Activated CD4-positive, alpha-beta T cell treated with anti-CD3 and anti-CD28 coated beads, Interleukin-2, amount 10 ng/mL, durations not matched to agents 7 days and 5 days (primary cell): ENCODE measurements at places on chromosomes 12 and 14.

DNA sequence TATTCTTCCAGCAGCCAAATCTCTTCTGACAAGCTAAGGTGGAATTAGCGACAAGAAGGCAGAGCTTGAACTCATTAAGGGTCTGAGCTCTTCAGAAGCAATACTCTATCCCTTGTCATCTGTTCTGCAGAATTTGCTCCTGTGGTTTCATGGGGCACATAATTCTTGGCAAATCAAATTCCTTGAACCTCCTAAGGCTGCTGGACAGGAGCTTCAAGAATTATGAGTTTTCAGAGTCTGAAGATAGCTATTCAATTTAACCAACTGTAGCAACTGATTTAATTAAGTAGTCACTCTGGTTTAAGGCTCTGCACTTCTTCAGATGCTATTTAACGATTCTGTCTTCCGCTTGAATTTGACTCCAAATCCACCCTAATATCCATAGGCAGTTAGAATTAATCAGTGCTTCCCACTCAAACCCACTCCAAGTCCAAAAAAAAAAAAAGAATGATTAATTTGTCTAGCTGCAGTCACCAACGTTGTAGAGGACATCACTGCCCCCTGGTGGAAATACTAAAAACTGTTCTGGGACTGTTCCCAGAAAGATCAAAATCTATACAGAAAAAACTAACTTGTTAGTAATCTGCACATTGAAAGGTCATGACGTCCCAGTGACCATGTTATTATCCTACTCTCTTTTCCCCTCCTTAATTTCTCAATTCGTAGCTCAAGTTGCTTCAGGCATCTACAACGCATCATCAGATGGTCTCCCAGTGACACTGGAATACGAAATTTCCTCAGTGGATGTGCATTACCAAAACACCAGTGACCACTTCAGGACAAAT, 169.9 kb downstream of the KIF21A start:
- peak; percentile 39 for DNase-seq

GRCh38 chr12:79870916-79871315, 64.0 kb downstream of the PPP1R12A start:
- DNase-seq: no peak

- DNase-seq: no peak
Measured at GRCh38 chr12:1493781-1494565, 100.4 kb downstream of the FBXL14 start.

DNA sequence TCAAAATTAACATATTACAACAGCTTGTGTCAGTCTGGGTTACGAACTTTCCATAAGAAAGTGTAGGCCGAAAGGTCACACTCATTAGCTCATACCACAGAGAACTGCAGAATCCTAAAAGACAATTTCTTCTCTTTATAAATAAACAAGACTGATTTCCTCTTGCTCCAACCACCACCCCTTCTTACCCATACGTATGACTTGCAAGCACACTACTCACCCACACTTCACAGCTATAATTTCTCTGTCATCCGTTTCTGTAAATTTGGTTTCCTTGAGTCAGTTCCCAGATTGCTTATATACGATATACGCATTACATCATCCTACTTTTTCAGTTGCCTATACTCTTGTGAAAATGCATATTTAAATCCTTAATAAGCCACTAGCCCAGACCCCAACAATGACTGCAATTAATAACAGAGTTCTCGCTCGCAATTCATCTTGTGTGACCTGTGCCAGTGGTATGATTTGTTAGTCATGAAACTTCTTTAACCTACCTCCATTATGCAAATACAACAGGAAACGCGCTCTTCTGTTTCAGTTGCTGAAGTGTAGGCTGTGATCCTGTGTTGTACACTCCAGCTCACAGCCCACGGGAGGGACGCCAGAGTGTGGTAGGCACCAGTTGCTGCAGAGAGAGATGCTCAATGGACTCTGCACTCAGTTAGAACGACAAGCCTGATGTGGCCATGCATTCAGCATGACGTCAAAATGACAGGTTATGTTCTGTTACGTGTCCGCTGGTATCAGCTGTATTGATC, 417.6 kb downstream of the PDZRN4 start:
- no peak for DNase-seq

DNA sequence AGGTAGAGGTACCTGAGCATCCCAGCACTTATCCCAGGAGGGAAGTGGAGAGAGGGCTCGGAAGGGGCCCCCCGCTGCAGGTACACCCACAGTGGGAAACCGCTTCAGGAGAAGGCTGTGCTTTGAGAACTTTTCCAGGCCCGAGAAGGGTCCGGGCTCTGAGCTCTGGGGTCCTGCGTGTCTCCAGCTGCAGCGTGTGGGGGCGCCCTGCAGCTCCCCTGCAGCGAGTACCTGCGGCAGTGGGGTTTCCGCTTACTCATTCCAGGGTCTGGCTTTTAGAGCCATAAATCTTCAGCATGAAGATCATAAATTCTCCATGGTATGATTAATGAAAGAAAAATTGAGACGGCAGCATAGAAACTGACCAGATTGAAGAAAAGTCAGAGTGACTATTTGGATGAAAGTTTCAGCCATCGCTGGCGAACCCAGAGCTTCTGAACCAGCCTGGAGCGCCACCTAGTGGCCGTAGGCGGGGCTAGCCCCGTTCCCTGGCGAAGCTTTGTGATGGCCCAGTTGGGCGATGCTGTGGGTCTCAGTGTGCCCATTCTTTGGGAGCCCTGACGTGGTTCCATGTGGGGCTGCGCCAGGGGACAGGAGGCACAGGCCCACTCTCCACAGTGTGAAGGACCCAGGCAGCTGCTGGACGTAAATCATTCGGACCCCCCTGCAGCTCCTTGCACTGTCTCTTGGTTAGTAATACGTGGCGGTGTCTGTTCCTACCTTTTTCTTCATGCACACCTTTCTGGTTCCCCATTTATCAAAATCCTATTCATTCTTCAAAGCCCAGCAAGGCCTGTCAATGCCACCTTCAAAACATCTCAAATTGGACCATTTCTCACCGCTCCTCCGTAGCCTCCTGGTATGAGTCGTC, 198.2 kb downstream of the TSPAN9 start:
- DNase-seq: peak; percentile 76

DNA sequence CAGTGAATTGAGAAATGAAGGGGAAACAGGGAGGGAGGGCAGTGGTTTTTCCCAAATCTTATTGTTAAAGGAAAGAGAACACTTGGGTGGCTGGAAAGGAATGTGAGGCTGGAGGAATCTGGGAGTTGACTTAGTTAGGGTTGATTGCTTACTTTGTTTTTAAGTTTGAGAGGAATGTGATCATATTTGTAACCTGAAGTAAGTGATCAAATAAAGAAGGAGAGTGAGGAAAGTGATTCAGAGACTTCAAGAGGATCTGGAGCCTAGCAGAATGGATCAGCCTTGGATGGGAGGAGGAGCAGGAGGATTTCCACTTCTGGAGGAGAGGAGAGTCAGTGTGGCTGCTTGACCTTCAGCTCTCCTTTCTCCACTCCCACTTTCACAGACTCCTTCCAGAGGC, 6.0 kb upstream of the LRP6 start:
- no peak for DNase-seq

DNA sequence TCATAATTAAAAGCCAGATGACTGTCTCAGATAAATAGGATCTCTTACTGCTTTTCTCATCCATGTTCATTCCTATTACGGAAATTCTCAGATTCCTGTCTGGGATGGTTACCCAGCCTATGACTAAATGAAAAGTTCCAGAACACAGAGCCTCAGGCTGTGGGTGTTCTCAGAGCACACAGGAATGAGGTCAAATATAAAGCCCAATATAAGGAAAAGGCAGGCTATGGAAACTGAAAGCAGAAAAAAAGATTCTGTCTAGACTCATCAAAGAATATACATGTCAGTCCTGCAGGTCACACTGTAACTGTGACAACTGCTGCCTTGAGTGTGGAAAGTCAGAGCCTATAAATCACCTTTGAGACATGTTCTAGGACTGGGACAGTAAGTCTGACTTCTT, 64.3 kb downstream of the DCAF5 start:
- DNase-seq: no peak

GRCh38 chr12:72546106-72546505, 273.9 kb downstream of the TRHDE start:
- no peak for DNase-seq

DNA sequence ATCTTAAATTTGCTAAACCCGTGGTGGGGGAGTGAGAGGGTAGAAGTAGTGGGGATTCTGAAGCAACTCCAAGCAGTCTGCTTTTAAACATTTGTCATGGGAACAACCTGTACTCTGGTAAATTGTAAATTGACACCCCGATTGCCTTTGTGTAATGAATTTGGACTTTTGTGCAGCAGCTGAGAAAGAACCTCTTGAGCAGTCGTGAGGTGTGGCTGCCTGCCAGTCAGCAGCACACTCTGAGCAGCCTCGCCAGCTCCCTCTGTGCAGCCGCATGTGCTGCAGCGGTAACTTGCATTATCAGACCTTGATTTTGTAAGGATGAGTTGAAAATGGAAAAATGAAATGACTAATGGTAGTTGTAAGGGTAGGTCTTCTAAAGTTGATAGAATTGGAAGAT, 74.3 kb downstream of the SUSD6 start:
- DNase-seq: no peak

GRCh38 chr14:94079891-94080620, 946 bp downstream of the DDX24 start:
- no peak for DNase-seq

- no peak for DNase-seq
Measured at GRCh38 chr12:83181074-83181473, 494.4 kb downstream of the TMTC2 start.

GRCh38 chr12:49865109-49865781, 22.3 kb upstream of the BCDIN3D start:
- DNase-seq: no peak

- DNase-seq: peak; percentile 70
Measured at GRCh38 chr12:113232840-113233585, 11.7 kb downstream of the TPCN1 start.

DNA sequence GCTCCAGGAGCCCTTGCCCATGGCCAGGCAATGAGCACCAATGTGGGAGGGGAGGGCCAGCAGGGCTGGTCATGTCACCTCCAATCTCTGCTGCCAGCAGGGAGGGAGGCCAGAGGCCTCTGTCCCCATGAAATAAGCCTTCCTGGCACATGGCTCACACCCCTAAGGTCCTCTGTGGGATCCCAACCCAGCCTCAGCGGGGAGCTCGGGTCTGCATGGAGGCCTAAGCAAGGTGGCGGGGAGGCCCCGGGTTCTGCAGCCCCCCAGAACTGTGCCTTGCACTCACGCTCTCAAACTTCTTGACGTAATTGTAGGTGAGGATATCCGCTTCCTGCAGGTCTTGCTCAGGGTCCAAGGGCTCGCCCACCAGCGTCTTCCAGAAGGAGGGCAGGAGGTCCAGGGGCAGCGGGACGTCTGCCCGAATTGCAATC, 41.7 kb downstream of the TRAFD1 start:
- no peak for DNase-seq

GRCh38 chr14:91872517-91873470, 5.5 kb upstream of the TC2N start:
- peak; percentile 70 for DNase-seq

- DNase-seq: no peak
Measured at GRCh38 chr12:62621101-62621638, 154.5 kb downstream of the MON2 start.

DNA sequence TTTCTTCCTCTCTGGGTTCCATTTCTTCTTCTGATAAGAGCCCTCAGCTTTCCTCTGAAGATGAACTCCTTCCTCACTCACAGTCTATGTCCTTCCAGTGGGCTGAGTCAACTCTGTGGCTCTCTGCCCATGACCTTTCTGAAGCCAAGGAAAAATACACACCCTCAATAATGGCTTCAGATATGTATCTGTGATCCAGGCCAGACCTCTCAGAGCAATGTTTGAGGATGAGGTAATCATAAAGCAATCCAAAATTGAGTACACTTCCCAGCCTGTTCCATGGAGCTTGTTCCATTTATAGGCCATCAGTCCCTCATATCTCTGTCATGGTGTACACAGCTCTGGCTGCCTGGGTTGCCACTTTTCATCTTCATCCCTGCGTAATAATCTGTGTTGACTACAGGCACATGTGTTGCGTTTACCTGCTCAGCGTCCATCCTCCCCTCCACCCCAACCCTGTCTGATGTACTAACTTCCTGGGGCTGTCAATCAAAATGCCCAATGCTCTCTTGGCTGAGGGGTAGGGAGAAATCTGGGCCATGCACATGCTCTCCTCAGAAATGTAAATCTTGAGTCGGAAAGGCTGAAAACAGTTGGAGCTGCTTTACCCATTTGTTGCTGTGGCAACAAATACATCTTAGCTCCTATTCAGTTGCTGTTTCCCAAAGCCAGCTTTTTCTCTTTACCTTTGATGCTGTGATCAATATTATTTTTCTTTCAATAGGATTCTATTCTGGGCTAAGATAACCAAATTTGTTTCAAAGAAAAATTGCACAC, 377.8 kb upstream of the TMEM132C start:
- DNase-seq: no peak

DNA sequence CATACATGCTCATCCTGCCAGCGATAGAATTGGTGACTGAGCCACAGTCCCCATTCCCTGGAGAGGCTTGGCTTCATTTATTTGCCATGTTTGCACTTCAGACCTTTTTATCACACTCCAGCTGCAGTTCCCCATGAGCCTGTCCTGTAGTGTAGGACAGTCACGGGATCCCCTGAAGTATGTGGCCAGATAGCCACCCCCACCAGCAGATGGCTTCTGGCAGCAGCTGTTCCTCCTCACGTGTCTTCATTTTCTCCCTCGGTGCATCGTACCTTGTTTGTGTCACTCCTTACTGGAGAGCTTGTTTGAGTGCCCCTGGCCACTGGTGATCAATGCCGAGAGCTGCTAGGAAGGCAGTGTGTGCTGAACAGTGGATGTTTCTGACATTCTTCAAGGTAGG, 40.2 kb downstream of the UBE3B start:
- DNase-seq: no peak

- DNase-seq: no peak
Measured at GRCh38 chr14:45149602-45150001, 13.9 kb downstream of the FANCM start.
